ENCODE measurements at places on chromosomes 3 and 15.

GRCh38 chr3:122944671-122945161 lies 82.8 kb downstream of the SEMA5B start:
- DNase-seq, result no peak

- no peak for DNase-seq
Observed at GRCh38 chr3:18732474-18732873, 307.3 kb upstream of the SATB1 start.

DNA sequence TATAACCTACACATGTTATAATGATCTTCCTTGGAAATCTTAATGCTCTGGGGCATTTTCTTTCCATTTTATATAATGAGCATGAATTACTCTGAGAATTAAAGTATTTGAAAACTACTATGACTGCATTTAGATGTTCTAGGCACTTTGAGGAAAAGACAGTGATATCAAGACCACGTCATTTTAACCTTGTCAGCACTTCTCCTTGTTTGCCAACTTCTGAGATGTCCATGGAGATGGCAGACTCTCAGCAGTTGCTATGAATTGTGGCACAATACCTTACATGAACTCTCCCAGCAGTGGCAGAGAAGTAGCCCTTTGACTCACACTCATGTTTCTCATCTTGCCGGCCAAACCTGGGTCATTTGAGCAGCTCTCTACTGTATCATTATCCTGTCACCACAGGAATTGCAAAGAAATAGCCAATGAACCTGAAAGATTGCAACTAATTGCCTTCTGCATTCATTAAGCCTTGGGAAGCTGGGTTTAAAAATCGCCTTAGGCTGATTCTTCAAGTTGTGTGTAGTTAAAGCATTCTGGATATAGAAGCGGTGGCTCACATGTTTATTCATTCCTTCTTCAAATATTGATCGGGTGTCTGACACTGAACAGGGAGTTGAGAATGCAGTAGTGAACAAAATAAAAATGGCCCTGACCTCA lies 272.2 kb upstream of the CFAP20DC start:
- DNase-seq, result no peak

GRCh38 chr3:179421500-179421899 lies 29.8 kb downstream of the GNB4 start:
- DNase-seq, result no peak

- no peak for DNase-seq
Observed at GRCh38 chr3:183318877-183319276, 65.8 kb downstream of the B3GNT5 start.

DNA sequence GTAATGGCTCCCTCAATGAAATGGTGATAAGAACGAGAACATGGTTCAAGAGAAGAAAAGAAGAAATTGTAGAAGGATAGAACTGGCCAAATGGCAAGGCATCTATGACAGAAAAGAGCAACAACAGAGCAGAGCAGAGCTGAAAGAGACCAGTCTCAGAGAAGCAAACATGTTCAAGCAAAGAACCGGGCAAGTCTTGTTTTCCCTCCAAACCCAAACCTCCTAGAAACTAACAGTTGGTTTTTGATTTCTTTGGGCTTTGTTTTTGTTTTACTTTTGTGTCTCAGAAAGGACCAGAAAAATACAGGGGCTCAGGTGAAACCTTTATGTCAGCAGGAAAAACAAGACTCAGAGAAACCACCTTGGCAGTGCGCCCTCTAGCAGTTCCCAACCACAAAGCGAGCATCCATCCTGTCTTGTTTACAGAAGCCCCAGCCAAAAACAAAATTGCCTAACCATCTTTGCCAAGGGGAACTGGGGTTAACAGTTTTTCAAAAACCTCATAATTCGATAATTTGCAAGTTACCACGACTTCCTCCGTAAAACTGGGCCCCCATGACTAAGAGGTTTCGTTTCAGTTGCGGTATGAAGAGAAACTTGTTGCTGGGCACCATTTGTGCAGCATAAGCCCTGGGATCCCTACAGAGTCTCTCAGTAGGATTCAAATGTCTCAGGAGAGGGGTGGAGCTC lies 159.2 kb upstream of the SLC24A5 start:
- DNase-seq, result no peak

DNA sequence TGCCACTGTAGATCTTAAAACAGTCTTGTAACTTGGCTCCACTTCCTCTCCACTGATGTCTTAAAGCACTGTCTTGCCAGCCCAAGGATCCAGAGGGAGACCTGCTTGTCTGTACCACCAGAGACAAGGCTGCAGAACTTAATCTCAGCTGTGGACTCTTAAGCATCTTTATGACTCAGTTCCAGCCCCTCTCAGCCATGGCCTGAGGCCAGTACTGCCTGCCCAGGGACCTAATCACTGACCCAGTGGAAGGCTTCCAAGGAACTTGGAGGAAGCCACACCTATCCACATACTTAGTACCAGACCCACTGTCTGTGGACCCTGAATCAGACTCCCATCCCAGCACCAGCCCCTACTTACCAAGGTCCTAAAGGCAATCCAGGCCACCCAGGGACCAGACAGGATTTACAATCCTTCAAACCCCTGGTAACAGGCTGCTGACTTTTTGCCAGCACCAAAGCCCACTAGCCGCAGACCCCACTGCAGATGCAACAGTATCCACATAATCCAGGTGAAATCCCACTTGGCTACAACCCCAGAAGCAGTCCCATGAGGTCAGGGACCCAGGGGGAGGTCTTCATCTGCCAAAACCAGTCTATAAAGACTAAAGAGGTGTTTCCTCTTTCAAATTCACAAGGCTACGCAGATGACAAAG lies 41.9 kb upstream of the PRR20G start:
- peak; percentile 73 for DNase-seq

DNA sequence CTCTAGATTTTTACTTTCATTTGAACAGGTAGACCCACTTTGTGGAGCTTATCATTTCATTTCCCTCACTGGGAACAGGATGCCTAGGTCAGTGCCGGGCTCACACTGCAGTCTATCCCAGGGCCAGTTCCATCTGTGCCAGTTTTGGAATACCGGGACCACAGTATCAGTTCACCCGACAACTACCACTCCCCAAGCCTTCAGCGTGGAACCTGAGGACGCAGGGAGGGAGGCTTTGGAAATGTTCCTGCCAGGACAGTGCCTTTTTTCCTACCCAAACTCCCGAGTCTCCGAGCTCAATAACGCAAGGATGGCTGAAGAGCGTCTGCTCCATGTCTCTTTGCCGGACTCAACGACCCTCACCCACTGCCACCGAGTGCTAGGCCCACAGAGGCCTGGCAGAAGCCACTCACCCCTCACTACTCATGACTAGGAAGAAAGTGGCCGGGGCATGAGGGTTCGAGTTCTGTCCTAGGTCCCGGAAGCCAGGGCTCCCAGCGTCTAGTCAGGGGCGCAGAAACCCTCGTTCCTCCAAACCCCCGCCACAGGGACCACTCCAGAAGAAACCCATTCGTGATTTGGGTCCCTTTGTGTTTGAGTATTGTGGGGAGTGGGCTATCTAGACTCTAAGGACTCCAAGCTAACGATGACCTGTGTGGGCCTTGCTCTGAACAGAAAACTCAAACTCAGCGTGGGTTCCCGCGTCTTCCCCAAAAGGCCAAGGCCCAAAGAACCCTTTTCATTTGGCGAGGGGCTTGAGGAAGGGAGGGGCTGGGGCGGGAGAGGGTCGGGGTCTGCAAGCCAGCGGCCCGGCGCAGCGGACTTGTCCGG lies 11.4 kb downstream of the ZIC1 start:
- no peak for DNase-seq

- no peak for DNase-seq
Observed at GRCh38 chr3:180383332-180384020, 218.5 kb upstream of the TTC14 start.

DNA sequence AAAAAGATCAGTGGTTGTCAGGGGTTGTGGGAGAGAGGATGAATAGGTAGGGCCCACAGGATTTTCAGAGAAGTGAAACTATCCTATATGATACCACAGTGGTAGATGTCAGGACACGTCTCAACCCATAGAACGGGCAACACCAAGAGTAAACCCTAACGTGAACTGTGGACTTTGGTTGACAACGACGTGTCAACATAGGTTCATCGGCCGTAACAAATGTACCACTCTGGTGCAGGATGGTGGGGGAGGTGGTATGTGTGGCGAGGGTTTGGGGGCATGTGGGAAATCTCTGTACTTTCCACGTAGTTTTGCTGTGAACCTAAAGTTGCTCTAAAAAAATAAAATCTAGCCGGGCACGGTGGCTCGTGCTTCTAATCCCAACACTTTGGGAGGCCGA lies 13.0 kb upstream of the PIGZ start:
- no peak for DNase-seq

DNA sequence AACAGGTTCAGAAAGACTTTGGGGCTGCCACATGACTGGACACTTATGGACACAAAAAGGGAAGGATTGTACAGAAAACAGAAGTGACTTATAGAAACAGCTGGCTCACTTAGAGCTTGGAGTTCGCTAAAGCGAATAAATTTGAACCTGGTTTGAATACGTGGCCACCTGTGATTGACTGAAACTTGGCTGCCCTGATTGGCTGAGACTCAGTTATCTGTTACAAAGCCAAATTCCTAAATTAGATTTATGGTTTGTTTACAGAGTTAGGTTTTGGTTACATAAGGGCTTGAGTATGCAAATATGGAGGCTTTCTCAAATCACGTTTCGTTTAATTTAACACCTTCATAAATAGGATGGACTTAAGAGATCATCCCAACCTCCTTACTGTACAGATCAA lies 270.2 kb downstream of the THSD4 start:
- no peak for DNase-seq

GRCh38 chr3:31885235-31885634 lies 95.8 kb downstream of the OSBPL10 start:
- no peak for DNase-seq

- DNase-seq, result no peak
Observed at GRCh38 chr3:122563717-122564025, 429 bp downstream of the PARP9 start.

DNA sequence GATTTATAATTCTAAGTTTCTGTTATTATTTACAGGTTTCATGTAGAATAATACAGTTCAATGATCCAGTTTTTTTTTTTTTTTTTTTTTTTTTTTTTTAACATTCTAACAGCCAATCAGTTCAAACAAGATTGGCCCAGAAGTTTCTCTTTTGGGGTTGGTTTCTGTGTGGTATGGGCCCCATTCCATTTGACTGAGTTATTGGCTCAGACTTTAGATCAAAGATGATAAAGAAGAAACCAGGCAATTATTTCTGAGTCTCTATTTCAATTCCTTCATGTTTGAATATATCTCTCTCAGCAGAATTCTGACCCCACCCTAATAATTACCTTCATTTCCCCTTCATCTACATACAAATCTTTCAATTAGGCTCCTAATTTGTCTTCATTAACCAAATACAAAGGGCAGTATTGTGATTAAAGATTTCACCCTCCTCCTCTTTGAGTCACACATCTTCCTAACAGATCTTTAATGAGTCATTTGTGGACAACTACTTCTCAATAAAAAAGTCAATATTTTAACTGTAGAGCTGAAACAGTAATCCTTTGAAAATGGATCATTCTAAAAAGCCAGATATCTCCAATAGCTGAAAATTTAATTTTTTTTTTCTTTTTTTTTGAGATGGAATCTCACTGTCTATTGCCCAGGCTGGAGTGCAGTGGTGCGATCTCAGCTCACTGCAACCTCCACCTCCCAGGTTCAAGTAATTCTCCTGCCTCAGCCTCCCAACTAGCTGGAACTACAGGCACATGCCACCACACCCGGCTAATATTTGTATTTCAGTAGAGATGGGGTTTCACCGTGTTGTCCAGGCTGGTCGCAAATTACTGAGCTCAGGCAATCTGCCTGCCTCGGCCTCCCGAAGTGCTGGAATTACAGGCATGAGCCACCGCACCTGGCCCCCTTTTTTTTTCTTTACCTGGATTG lies 878.8 kb downstream of the NAALADL2 start:
- no peak for DNase-seq

- no peak for DNase-seq
Observed at GRCh38 chr3:141840737-141841544, 35.5 kb upstream of the ATP1B3 start.

DNA sequence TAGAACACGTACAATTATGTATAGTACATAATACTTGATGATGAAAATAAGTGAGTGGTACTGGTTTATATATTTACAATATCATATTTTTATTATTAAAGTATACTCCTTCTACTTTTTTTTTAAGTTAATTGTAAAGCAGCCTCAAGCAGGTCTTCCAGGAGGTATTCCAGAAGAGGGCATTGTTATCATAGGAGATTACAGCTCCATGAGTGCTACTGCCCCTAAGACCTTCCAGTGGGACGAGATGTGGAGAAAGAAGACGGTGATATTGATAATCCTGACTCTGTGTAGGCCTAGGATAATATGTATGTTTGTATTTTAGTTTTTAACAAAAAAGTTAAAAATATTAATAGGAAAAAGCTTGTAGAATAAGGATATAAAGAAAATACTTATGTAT lies 40.3 kb upstream of the SCN5A start:
- no peak for DNase-seq

- no peak for DNase-seq
Observed at GRCh38 chr3:7749931-7750695, 751.5 kb upstream of the LMCD1 start.

DNA sequence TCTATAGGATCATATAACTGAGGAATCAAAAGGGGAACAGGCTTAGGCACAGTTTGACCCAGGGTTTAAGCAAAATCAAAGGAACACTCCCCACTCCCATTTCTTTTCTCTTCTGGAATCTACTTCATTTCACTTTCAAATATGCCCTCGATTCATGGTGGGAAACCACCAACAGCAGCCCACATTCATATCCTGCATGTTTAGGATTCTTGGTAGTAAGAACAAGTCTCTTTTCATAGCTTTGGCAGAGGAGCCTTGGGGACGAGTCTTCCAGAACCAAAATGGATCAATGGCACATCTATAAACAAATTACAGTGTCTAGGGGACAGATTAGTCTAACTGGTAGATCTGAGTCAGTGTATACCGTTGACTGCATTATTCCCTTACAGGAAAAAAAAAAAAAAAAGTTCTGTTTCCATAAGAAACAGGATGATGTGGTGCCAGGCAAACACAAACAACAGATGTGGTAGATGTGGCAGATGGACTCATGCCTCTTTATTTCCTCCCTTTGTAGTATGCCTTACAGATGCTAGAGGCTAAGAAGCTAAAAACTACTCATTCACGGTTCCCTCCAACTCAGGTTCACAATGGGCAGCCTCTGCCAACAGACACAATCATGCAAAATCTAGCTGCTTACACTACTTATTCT lies 578.3 kb upstream of the ADAMTS9 start:
- DNase-seq, result no peak

- DNase-seq, result no peak
Observed at GRCh38 chr3:54647721-54648120, 280.1 kb downstream of the LRTM1 start.

DNA sequence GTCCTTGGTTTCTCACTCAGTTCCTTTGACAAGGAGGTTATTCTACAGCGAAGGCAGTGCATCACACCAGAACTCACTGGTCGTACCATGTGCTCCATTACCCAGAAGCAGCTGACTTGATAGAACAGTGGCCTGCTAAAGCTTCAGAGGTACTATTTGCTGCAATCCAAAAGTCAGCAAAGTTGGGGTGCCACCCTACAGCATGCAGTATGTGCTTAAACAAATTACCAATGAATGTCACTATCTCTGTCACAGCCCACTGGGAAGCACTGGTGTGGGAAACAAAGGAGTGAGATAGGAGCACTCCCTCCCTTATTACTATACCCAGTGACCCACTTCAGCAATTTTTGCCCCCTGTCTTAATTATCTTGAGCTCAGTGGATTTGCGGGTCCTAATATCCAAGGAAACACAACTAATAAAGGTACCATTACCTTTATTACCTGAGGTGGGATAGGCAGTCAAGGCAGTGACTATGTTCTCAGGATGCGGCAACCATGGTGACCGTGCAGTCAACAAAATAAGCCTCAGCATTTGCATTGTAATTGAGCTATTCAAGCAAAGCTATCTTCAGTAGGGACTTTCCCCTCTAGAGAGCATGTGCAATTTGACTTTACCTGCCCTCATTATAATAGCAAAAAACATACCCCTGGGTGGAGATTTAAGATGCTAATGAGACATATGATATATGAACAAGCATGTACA lies 199.4 kb downstream of the OCA2 start:
- DNase-seq, result no peak
